Memory B cell (primary cell): ENCODE measurements at places on chromosomes 6 and 20.

GRCh38 chr20:13331536-13331935, 110.5 kb downstream of the ISM1 start:
- no peak for DNase-seq

DNA sequence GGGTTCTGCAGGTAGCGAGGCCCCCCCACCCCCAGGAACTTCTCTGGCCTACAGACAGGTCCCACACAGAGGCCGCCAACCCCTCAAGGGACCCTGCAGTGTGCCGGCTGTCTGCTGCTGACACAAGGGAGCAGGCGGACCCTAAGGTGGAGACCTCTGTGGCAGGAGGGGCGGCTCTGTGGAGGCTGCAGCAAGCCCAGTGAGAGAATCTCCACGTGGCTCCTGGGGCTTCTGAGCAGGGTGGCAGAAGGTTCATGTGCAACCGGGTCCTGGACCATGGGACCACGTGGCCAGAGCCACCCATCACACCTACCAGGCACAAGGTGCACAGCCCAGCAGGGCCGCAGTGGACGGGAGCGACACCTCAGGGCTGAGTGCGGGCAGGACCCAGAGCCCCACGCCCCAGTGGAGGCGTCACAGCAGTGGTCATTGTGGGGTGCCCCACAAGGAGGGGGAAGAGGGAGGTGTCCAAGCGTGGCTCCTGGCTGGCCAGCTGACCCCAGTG, 4.3 kb downstream of the ARFRP1 start:
- DNase-seq = no peak

DNA sequence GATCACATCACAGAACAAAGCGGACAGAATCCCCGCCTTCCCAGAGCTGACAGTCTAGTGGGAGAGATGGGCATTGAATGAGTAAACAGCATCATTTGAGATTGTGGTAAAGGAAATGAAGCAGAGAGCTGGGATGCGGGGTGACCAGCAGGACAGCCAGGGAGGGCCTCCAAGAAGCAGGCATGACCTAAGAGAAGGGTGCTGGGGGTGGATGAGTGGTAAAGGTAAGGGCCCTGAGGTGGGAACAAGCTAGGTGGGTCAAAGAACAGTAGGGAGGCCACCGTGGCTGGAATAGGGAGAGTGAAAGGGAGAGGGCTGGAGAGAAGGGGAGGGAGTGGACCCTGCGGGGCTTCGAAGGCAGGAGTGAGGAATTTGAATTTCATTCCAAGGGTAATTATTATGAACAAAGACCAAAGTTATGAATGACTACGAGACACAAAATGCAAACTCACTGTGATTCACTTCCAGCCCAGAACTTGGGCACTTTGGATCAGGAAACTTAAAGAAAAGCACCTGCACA, 61.4 kb downstream of the CEBPB start:
- DNase-seq = no peak

- DNase-seq = no peak
Measured at GRCh38 chr6:126118936-126119335, 132.6 kb downstream of the TRMT11 start.

DNA sequence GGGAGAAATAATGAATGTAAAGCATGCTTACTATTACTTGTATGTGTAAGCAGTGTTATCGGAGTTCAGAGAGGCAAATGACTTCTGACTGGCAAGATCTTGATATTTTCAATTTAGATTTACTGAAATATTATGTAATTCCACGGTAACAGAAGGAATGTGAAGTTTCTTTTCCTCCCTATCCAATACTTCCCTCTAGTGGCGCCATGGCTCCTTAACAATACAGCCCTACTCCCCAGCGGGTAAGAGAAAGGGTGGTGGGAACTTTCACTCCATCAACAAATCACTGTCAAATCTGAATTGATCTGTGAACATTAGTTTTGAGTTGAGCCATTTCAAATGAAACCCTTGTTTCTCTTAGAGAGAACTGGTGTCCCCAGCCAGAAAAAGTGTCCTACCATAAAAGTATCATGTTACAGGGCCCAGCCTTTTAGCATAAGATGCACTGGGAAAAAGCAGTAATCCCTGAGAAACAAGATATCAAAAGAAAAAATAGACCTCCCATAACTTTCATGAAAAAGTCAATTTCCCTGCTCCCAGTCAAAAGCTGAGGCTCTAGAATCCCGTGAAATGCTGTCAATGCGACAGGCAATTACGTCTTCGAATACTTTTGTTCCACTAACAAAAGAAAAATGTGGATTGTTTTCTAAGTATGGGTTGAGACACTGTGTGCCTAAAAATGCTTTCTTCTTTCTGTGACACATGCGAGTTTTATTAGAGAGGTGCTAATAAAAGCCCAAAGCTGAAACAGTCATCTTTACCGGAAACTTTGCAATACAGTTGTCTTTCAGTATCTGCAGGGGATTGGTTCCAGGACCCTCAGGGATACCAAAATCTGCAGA, 12.9 kb downstream of the COX7A2 start:
- DNase-seq = no peak

- no peak for DNase-seq
Measured at GRCh38 chr6:45599053-45599452, 221.3 kb upstream of the SUPT3H start.

GRCh38 chr20:24382331-24382730, 87.1 kb upstream of the SYNDIG1 start:
- no peak for DNase-seq

DNA sequence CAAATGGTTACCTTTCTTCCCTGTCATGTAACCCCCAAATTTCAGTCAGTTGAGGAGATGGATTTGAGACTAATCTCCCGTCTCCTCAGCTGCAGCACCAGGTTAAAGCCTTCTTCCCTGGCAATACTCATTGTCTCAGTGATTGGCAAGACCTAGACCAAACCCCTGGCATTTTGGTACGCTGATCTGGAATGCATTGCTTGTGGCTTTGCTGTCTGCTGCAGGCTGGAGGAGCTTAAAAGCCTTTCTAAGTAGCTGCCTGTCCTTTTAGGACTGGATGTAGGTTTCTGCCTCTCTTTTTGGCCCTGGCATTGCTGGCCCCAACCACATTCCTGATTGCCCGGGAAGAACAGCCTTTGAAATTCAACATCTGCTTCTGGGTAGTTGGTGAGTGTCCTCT, 729.6 kb upstream of the GJE1 start:
- no peak for DNase-seq

DNA sequence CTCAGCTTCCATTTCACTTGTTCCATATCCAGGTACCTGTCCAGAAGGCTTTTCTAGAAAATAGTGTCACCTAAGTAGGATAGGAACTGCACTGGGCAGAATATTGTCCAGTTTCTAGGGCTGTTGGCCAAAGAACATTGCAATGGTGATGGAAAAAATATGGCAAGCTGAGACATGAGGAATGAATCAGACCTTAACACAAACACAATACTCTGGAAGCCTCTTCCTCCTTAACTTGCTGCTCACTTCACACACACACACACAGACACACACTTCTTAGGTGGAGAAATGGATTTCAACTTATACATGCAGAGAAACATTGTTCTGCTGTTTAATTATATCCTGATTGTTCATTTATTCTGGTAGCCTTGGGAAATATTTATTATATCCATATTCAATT, 203.0 kb upstream of the RGS17 start:
- DNase-seq = no peak

- no peak for DNase-seq
Measured at GRCh38 chr6:134358320-134358719, 40.4 kb upstream of the SGK1 start.

DNA sequence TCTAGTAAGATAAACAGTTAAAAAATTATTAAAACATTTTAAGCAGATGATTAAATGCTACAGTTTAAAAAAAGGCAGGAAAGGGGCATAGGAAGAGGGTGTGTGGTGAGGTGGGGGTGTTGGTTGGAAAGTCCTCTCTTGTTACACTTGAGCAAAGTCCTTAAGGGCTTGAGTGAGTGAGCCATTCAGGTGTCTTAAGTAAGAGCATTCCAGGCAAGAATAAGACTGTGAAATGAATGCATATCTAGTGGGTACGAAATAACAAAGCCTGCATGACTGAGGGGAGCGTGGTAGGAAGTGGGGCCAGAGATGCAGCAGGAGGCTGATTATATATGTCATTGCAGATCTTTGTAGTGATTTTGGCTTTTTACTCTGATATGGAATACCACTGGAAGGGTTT, 5.1 kb downstream of the CDKAL1 start:
- DNase-seq = no peak

DNA sequence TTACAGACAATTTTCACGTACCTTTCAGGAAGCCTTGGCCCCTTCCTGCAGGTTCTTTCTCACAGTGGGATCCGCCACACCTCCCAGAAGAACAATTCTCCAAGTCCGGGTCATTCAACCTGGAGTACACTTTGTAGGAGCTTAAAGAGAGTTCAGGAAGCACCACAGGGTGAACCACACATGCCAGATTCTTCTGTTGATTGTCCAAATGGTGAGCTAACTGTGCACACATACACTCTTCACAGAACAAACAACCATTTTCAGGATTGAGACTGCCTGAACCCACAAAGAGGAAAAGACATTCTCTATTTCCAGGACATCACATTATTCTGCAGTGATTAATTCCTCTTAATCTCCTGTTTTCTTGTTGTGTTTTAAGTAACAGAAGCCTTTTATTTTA, 51.0 kb downstream of the SCGN start:
- no peak for DNase-seq

DNA sequence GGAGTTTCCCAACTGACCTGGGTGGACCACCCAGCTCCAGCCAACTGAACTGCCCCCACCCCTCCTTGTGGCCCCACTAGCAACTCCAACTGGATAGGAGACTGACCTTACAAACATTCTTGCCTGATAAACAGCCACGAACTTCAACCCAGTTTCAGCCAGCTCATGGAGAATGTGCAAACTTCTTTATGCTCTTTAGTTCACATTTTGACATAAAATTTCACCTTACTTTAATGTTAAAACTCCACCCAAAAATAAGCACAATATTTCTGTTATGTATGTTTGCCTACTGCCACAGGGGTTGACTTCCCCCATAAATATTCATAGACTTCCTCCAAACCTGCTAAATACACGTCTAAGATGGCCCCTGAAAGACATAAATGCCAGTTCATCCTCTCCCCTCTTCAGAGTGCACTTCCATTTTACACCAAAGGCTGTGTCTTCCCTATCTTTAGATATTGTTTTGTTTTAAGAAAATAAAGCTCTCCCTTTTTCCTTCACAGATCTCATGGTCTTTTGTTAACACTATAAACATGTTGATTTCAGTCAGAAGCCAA, 643.7 kb downstream of the EPM2A start:
- DNase-seq = no peak

DNA sequence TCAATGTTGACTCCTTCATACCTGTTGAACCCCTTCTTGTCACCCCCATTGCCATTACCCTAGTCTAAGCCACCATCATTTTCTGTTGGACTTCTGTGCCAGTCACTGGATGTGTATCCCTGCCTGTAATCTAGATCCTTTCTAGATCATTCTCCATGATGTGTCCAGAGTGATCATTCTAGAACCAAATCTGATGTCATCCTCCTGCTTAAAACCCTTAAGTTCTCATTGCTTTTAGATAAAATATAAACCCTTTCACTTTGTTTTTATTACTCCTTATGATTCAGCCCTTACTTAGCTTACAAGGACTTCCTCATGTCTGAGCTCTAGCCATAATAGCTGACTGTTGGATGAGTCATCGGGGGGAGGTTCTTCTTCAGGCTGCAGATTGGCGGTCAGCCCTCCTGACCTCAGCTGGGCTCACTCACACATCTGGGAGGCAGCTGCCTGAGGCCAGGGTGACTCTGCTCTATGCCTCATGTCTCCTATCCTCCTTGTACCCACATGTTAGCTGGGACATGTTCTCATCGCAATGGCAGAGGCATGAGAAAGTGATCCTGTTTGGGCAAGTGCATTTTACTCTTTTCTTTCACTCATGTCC, 287.6 kb downstream of the ESR1 start:
- no peak for DNase-seq

GRCh38 chr6:143549221-143549948, 37.9 kb upstream of the FUCA2 start:
- no peak for DNase-seq

- DNase-seq = no peak
Measured at GRCh38 chr20:891058-891705, 25.0 kb downstream of the ANGPT4 start.

GRCh38 chr6:7719364-7719850, 6.5 kb upstream of the BMP6 start:
- DNase-seq = no peak

DNA sequence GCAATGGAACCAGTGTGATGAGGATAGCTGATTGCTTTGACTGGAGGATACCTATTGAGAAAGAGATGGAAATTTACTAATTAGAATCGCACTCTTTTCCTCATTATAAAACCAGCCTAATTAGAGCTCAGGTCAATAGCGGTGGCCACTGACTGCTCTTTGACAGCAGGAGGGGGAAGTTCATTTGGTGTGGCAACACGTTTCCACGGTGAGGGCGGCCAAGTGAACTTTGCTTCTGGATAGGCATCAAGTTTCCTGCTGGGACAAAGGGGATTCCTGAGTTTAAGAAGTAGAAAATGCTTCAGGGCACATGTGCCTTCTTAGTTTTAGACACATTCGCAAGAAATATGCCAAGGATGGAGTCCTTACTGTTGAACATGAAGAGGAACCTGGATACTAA, 145.3 kb upstream of the NRN1 start:
- DNase-seq = no peak

DNA sequence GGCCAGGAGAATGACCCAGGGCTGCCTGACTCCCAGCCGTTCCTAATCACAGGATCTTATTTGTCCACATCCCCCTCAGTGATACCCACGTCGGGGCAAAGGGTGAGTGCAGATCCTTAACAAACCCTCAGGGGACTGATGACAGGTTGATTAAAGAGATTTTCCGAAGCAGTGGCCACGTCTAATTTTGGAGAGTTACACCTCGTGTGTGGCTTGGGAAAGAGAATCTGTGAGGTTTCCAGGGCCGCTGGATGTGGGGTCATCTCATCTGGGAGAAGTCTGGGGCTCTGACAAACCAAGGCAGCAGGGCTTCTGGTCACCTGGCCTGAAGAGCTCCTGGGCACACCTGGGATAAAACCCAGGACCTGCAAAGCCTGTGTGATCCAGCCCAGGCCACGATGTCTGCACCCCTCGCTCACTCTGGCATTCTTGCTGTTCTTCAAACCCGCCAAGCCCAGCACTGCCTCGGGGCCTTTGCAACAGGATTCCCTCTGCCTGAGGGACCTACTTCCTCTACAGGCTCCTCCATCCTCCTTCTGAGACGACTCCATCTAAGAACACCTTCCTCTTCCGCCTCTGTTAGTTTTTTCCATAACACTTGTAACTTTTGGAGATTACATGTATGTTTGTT, 4.7 kb downstream of the JPH2 start:
- DNase-seq = no peak

DNA sequence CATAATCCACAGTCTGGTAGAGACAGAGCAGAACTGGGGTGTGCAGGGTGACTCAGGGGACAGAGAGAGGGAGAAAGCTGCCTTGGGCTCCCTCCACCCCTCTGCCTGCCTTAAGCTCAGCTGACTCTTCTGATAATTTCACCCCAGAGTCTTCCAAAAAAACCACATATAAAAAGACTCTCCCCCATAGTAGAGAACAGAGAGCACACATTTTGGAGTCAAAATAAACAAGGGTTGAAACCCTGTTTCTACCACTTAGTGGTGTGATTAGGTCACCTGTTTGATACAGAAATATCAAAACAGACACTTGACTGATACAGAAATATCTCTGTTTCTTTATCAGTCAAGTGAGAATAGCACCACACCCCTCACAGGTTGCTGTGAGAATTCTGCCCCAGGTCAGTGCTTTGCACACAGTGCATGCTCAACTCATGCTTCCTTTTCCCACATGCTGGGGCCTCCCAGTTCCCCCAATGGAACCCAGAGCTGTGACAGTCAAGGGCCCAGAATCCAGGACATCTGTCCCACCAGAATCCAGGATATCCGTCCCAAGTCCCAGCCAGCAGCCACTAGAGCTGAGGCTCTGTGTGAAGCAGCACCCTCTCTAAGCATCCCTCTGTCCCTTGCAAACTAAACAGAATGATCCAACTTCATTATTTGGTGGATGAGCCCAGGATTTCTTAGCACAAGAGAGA, 1.2 kb downstream of the TREML2 start:
- DNase-seq = no peak
